ENCODE measurements at places on chromosomes 4 and X.

- DNase-seq: peak; percentile 46
These were observed 29.0 kb downstream of the DDX60L start for GRCh38 chr4:168451331-168451730.

DNA sequence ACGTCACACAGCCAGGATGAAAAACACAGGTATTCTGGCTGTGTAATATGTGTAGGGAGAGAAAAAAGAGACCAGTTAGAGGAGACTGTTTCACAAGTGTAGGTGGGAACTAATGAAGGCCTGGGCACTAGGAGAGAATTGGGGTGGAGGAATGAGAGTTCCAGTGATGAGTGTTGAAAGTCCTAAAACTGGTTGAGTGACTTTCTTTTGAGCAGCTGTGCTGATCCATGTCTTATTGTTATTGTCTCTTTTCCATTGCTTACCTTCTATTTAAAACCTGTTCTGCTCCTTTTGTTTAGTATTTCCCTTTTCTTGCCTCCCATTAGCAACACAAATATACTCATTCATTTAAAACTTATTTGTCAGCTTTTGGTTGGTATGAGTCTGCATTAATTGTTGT lies 88.7 kb downstream of the PDLIM5 start:
- DNase-seq: no peak

- no peak for DNase-seq
These were observed 93.1 kb upstream of the TEX13D start for GRCh38 chrX:124239324-124239723.

GRCh38 chr4:149790172-149790907 lies 25.3 kb downstream of the IQCM start:
- DNase-seq: no peak

GRCh38 chr4:28250646-28251045 lies 1390.0 kb downstream of the STIM2 start:
- no peak for DNase-seq

DNA sequence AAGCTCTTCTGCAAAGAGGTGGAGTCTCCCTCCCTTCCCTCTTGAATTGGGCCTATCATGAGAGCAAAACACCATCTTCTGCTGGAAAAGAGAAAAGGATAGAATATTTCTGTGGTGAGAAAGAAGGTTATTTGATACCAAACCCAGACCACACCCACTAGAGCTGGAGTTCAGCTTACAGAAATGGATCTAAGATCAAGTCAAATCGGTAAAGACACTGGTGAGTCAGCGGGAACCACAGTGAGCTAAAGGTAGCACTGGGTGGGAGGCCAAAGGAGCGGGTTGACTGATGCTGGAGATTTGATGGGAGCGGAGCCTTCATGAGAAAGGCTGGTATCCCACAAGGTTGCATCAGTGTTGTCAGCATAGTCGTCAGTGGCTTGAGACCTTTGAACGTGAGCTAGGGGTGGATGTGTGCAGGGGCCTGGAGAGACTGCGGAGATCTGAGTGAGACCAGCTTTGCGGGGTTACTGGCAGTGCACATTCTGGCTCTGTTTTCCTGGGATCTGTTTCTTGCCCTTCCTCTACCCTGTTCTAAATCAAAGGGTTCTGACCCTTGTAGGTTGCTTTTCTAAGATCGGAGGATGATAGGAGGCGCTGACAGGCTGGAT lies 106.4 kb upstream of the SCOC start:
- no peak for DNase-seq

- peak; percentile 39 for DNase-seq
These were observed 105.1 kb upstream of the LIMCH1 start for GRCh38 chr4:41432881-41433280.

DNA sequence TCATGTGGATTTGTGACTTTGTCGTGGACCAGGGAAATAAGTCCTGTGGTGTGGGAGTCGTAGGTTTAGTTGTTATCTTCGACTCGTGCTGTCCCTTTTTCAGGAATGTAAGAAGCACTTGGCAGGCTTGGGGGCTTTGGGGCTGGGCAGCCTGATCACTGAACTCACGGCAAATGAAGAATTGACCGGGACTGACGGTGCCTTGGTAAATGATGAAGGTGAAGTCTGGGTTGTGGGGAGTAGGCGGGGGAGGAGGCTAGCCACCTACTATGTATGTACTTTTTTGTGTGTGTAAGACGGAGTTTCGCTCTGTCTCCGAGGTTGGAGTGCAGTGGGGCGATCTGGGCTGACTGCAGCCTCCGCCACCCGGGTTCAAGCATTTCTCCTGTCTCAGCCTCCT lies 1.2 kb downstream of the TAF1 start:
- DNase-seq: no peak

DNA sequence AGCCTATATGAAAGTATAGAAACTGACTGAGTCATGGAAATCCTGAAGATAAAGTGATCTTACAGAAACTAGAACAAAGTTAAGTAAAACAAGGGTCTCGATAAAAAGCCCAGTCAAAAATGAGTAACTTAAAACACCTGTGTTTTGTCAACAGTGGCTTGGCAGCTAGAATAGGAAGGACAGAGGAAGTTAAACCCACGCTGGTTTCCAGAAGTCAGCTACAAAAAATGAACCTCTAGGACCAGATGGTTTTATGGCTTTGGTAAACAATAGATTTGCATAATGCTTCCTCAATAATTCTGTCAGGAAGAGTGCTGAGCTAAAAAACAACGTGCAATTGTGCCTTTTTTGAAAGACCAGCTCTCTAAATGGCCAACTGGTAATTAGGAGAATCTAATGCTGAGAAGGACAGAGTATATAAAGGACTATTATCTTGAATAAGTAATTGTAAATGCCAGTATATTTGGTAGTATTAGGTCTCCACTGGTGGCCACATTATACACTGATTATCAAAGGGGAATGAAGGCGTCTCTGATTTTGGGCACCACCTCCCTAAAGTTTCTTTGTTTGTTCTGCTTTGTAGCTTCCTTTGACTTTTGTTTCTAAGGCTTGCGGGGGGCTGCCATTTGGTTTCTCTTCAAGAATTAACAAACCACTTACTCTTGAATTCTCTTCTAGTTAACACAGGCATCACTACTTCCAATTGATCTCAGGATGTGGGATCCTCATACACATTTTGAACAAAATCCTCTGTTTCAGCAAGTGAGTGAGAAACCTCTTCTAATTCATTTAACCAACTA lies 72.2 kb upstream of the PPP3CA start:
- peak; percentile 3 for DNase-seq

- no peak for DNase-seq
These were observed 80.8 kb upstream of the EFNB1 start for GRCh38 chrX:68748030-68748429.

DNA sequence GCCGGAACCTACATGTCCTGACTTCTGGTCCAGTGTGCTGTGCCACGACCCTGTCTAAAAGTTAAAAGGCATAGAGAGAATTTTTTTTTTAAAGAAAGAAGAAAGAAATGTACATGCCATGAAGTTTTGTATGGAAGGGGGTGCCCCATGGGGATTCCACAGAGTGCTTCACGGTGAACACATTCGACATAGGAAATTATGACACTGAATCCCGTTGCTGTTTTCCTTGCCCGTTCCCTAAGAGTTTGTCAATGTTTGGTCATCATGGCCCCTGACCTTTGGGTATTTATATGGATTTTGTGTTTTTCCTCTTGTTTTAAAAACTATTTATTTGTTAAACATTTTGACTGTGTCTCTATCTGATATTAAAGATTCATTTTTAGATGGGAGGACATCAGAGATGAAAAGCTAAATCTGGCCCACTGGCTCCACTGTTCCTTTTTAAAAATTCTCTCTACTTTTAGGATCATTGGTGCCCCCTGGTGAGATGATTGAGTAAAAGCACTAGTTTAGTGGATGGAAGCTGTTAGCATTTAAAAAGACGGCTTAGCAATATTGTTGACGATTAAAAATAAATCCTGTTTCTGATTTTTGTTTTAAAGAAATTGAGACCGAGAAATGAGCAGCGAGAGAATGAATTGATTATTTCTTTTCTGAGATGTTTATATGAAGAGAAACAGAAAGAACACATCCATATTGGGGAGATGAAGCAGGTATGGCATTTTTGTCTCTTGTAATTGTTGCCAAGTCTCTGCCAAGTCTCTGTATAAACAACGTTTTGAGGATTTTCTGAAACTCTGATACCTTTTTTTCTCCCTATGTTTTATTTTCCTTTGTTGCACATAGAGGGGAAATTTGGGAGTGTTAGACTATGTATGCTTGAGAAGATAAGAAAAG lies 75.0 kb downstream of the PTTG2 start:
- DNase-seq: peak; percentile 53

DNA sequence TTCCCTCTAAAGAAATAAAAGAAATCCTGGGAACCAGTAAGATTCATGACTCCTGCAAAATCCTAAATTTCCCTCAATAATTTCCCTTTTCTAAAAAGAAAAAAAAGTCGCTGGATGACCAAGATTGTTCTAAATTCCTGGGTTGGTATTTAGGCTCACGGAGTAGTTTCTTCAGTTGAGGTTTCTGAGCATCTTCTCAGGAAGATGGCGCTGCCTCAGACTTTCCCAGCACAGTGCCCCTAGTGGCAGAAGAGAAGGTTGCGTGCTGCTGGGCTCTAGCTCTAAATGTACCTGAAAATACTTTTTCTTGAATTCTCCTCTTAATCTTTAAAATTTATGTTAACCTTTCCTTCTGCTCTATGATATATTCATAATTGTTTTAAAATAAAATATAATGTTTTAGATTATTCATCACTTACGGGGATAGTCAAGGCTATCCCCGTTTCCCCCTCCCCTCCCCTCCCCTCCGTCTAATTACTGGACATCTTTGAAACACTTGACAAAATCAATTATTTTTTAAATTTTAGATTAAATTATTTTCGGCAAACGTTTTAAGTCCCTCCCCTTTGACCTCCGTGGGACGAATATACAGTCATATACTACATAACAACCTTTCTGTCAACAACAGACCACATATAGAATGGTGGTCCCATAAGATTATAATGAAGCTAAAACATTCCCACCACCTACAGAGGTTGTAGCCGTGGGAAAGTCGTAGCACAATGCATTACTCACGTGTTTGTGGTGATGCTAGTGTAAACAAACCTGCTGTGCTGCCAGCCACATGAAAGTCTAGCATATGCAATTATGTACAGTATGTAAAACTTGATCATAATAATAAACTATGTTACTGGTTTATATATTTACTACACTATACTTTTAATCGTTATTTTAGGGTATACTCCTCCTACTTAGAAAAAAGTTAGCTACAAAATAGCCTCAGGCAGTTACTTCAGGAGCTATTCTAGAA lies 41.0 kb upstream of the GATB start:
- peak; percentile 32 for DNase-seq

GRCh38 chr4:86977621-86978184 lies 42.9 kb downstream of the AFF1 start:
- DNase-seq: no peak

- DNase-seq: no peak
These were observed 16.9 kb downstream of the SYNPO2 start for GRCh38 chr4:118905566-118905965.

DNA sequence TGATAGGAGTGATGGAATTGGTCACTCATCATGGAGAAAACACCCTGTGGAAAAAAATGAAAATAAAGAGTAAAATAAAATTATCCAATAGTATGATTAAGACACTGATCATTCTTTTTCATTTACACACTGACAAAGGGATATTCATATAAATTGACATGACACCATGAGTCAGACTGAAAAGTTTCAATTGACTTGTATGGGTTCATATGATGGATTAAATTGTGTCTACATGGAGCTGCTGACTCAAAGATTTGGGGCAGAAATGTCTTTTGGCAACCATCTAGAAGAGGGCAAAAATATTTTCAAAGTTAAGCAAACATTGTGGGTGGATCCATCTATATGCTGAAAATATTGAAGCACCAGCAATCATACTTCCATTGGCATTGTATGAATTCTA lies 153.4 kb upstream of the PPP3CA start:
- DNase-seq: no peak

GRCh38 chrX:13015536-13016236 lies 28.7 kb downstream of the FAM9C start:
- DNase-seq: peak; percentile 73

GRCh38 chr4:155197757-155198156 lies 10.7 kb upstream of the NPY2R start:
- no peak for DNase-seq

DNA sequence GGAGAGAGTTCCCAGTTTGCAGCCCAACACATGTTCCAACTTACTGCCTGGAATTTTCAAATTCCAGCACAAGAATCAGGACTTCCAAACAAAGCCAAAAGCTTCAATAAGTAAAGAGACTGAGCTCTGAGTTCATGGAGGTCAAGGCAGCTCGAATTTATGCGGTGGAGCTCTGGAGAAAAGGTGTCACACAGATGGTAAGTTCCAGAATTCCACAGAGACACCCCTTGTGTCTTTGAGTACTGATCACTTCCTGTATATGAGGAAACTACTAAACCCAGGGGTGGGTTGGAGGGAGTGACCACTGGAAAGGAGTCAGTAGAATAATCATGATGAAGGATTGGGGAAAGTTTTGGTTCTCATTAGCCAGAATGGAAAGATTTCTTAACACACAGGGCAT lies 118.5 kb upstream of the GUCY1A1 start:
- no peak for DNase-seq

- DNase-seq: no peak
These were observed 595.7 kb upstream of the EPHA5 start for GRCh38 chr4:66266035-66266434.

DNA sequence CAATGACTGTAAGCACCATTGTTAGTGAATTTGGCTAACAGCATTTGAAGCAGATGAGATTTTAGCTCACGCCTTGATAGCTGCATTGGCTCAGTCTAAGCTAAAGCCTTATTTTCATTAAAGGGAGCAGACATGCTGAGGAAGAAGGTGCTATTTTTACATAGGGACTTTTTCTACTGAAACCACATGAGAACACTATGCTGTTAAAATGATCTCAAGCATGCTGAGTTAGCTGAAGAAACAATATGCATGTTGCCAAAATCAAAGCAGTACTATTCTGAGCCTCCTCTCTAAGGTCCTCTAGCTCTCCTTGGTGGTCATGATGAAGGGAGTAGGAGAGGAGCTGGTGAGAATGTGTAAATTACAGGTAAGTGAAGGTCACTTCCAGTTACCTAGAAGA lies 134.4 kb upstream of the JADE1 start:
- no peak for DNase-seq

GRCh38 chrX:13119386-13119785 lies 75.0 kb upstream of the FAM9C start:
- no peak for DNase-seq

- DNase-seq: no peak
These were observed 624.4 kb upstream of the MAGEB2 start for GRCh38 chrX:29590921-29591320.

DNA sequence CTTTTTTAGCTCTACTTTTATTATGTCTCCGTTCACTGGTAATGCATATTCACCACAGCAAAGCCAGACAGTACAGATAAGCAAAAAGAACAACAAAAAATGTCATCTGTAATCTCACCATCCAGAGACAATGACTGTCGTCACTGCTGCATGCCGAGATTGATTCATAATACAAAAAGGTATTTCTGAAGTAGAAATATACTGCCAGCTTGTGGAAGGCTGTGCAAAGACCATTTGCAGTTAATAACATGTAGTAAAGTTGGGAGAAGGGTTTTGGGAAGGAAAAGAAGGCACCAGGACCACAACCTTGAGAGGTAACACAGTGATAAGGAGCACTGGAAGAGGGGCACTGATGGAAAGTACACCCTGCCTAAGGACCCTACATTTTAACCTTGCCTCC lies 223.0 kb upstream of the ZIC3 start:
- no peak for DNase-seq

- no peak for DNase-seq
These were observed 25.4 kb upstream of the TNIP3 start for GRCh38 chr4:121189326-121190215.

- no peak for DNase-seq
These were observed 40.7 kb downstream of the KLHL8 start for GRCh38 chr4:87179751-87180150.

GRCh38 chrX:77446029-77446585 lies 1.1 kb upstream of the FGF16 start:
- no peak for DNase-seq
